Uterus (tissue), 4 donors: ENCODE measurements at places on chromosomes 16 and 17.
A peak's percentile ranks its signal among the peaks of the same experiment; 100 is the strongest.

DNA sequence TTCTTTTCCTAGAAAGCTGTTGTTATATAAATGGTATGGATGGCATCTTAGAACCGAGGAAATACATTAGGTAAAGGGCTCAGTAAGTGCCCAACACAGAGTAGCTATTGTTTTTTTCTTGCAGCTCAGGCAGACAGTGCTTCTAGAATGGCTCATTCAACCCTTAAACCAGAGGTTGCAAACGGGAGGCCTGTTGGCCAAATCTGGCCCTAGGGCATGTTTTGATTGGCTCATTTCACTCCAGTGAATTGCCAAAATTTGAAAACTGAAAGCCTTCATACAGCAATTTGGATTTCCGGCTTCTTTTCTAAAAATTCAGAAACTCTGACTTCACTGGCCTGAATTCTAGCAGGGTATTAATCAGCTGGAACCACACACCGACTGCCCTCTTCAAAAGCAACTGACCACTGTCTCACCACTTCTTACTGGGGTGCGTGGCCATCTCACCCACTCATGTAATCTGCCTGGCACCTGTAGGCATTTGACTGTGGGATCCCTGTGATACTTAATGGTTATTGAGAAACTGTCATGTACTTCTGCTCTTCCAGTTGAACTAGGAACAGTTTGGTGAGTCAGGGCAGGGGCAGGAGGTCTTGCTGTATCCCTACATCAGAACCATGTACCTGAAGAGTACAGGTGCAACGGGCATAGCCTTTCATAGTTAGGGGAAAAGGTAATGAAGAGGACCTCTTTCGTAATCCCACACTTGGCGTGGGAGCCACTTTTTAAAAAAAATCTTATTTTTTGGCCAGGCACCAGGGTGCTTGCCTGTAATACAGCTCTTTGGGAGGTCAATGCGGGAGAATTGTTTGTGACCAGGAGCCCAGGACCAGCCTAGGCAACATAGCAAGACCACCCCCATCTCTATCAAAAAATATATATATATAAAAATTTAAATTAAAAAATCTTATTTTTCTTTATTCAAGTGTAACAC, 53.6 kb upstream of the SCNN1B start:
- no peak for DNase-seq

DNA sequence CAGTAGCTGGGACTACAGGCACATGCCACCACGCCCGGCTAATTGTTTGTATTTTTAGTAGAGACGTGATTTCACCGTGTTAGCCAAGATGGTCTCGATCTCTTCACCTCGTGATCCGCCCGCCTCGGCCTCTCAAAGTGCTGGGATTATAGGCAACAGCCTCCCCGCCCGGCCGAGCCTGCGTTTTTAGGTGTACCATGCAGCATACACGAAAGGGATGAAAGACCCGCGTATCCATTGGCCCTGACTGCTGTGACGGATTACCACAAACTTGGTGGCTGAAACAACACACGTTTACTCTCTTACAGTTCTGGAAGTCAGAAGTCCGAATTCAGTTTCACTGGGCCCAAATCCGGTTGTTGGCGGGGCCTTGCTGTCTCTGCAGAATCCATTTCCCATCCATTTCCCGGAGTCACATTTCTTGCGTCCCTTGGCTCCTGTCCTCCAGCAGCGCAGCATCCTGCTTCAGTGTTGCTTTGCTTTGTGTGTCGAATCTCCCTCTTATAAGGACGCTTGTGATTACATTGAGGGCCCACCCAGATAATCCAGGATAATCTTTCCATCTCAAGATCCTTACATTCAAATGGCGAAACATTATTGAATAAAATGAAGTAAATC, 8.3 kb upstream of the GUCY2D start:
- no peak for DNase-seq

DNA sequence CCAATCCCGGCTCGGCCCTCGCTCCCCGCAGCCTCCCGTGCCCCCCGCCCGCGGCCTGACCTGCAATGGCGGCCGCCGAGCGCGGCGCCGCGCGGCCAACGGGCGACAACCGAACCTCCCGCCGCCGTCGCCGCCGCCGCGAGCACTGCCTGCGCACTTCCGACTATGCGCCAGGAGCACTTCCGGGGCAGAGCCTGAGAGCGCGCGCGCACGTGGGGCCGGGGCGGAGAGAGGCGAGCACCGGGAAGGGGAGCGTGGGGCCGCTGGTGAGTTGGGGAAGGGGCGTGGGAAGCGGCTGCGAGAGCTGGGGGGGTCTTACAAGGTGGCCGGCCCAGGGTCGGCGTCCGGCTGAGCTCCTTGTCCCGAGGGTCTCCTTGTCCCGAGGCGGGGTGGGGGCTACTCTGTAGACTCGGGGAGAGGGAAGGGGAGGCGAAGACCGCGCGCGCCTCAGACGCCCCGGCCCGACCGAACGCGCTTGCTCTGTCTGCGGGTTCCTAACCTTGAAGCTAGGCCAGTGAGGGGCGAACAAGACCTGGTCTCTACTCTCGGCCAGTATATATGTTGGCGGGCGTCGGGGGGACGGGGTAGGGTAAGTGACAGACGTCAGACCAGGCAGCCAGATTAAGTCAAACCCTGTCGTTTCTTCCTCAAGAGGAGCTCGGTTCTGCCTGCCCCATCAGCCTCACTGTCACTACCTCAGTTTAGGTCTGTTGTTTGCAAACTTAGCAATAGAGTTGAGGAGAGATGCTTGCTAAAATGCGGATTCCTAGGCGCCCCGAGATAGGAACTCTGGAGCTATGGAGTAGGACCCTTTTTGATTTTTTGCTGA, at the start of the genes CHTF8 and UTP4:
CHTF8 (minus strand) TSS at position 165 of the 829 bp plus-strand sequence. CDS start 11,130 bp downstream, outside the sequence.
UTP4 (plus strand) TSS at position 226 of the 829 bp plus-strand sequence. CDS start 811 bp downstream, outside the sequence.
- peak; percentile 78 for DNase-seq

- no peak for DNase-seq
These were observed 95.0 kb upstream of the RCVRN start for GRCh38 chr17:9999919-10000695.

- no peak for DNase-seq
These were observed 3.6 kb downstream of the CDT1 start for GRCh38 chr16:88807142-88807625.

- no peak for DNase-seq
These were observed 10.1 kb downstream of the FADS6 start for GRCh38 chr17:74883241-74883745.

DNA sequence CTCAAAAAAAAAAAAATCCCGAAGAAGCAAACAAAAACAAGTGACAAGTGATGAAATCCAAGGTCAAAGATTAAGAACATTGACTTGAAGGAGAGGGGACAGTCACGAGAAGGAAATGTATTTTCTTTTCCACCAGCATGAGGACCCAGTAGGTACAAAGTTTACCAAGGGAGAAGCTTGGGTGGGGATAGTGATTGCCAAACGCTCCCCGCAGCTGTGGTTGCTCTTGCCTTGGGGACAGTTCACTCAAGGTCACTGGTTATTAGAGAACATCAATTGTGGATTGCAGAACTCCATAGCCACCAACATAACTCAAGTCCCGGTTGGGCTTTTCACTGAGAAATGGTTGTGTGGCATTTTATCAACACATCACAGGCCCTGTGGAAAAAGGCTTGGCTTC, 27.0 kb downstream of the RSL1D1 start:
- DNase-seq, result no peak

- no peak for DNase-seq
These were observed 112.9 kb upstream of the SMURF2 start for GRCh38 chr17:64774888-64775540.

DNA sequence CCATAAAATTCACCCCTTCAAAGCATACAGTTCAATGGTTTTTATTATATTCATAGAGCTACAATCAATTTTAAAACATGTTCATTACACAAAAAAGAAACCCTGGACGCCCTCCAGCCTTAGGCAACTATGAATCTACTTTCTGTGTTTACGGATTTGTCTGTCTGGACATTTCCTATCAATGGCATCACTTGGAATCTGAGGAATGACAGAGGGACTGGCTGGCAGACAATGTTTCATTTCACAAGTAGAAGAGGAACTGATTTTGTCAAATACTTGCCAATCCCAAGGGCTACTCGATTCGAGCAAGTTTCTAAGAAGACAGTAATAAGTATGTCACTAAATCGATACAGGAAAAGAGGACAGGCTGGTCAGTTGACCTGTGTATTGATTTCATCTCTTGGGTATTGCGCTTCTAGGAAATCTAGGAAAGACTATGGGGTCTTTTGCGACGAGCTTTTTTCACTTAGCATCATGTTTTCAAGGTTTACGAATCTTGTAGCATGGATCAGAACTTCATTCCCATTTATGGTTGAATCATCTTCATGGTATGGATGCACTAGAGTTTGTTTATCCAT, 56.6 kb downstream of the RGS9 start:
- DNase-seq, result no peak
